ENCODE measurements at places on chromosomes 7 and 10.

GRCh38 chr10:115856580-115856979 lies 416.4 kb downstream of the GFRA1 start:
- peak; percentile 16 for DNase-seq

DNA sequence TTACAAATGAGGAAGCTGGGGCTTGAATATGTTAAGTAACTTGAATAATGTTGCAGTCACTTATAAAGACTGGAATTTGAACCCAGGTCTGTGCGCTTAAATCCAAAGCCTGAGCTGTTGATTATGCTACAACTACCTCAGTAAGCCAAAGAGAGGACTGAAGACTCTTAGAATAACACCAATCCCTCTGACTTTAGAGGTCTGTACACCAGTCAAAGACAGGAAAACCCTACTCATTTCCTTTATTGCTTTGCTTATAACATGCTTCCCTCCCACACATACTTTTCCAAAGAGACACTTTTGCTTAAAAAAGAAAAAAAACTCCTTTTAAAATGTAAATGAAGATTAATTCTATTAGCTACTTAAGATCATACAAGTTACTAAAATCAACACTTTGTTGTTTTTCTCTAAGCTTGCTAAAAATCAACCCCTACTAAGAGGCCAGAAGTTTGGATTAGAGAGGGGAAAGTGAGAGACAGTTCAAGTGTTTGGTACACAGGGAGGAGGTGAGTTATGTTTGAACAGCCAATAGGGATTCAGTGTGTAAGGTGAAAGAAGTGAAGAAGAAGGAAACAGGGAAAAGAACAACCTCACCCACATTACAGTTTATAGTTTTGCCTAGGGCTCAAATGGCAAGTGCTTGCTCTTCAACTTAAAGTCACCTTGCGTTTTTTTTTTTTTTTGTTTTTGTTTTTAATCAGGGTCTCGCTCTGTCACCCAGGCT lies 74.8 kb downstream of the MDH2 start:
- no peak for DNase-seq

DNA sequence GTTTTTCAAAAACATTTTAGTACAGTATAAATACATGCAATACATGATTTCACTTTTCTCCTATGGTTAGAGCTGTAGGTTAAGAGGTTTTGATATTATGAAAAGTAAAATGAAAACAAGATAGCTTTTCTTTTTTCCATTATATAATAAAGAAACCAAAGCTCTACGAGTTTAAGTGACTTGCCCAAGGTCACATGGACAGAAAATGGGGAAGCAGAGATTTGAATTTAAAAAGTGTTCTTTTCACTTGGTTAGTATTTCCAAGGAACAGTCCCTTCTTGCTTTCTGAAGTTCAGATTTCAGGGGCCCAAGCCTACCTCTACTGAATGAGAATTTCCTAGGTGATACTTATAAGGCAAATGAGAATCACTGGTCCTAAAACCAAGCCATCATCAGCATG lies 13.2 kb upstream of the MAP3K8 start:
- DNase-seq: no peak

DNA sequence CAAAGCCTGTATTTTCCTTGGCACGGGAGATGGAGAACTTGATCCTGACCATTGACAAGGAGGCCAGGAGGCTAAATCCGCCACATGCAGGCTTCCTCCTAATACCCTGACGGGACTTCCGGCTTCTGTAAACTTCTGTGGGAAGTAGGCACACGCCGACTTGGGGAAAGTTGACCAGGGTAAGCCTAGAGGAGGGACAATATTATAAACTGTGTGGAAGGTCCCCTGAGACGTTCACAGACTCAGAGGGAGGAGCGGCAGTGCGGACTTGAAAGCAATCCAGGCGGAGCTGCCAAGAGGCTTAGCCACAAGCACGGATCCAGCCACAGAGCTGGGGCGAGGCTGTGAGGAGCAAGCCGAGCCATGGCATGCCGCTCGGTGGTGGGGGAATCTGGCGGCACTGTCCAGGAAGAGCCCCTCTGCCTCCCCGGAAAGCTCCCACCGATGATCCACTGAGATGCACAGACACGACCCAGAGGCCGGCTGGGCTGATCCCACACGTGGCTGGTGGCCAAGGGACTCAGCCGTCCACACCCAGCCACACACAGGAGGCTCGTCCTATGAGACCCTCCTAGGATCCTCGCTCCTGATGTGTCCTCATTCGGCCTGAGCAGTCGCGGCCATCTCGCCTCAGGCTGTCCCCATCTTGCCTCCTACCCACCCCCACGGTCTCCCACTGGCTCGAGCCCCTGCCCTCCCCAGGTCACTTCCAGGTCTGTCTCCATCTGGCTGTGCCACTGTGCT lies 40.0 kb upstream of the INSIG1 start:
- DNase-seq: no peak

- no peak for DNase-seq
Observed at GRCh38 chr10:5105626-5106025, 11.4 kb downstream of the AKR1C3 start.

DNA sequence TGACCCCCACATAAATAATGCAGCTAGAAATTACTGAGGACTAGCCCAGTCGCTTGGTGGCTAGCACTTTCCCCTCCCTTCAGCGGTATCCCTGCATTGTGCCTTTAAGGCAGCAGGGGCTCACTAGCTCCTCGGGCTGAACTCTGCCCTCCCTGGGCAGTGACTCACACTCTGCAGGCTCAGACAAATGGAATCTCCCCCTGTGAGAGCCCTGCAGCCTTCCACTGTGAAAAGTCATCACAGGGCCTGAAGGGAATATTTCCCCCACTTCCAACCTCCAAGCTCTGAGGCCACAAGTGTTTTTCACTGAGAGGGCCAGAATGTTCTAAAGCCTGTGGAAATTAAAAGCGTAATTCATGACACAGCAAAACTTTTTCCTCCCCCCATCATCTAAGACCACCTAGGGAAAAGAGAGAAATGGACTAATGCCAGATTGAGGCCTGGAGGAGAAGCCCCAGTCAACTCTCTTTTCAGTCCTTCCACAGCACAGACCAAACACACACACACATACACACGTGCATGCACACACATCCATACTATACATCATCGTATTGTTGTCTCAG lies 93.6 kb upstream of the COL1A2 start:
- peak; percentile 49 for DNase-seq

- DNase-seq: no peak
Observed at GRCh38 chr10:49484486-49485235, 54.3 kb downstream of the ERCC6 start.

DNA sequence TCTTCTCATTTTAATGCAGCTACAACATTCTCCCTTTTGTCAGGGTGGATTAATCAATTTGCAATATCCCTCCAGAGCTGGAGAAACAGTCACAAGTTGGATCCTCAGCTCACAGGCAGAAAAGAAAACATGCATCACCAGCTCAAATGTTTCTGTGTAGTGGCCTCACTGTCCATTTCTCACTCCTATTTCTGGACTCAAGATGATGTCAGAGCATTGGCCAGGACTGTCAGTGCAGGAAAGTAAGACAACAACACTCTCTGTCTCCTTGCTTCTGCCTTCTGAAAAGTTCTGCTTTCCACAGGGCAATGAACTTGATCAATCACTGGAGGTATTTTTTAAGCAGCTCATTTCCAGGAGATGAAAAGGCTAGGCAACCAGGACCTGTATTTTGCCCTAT lies 8.2 kb upstream of the SVIL start:
- DNase-seq: no peak

- DNase-seq: no peak
Observed at GRCh38 chr10:132355297-132355696, 23.3 kb downstream of the LRRC27 start.

DNA sequence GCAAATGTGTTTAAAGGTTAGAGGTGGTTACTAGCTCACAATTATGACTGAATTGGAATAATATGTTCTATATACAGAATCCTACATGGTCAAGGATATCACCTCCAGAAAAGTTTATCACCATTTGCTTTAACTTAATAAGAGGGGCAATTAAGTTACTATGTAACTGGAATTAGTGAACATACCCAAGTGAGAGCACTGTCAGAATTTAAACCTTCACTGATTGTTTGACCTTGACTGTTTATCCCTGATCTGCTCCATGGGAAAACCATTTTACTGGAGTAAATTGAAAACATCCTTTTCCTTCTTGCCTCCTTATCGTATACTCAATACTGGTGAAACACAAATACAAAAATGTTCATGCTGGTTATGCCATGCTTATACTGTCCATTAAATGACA lies 107.4 kb downstream of the SEMA3D start:
- no peak for DNase-seq
